ENCODE measurements at places on chromosomes 6 and 20.
A peak's percentile ranks its signal among the peaks of the same experiment; 100 is the strongest.

DNA sequence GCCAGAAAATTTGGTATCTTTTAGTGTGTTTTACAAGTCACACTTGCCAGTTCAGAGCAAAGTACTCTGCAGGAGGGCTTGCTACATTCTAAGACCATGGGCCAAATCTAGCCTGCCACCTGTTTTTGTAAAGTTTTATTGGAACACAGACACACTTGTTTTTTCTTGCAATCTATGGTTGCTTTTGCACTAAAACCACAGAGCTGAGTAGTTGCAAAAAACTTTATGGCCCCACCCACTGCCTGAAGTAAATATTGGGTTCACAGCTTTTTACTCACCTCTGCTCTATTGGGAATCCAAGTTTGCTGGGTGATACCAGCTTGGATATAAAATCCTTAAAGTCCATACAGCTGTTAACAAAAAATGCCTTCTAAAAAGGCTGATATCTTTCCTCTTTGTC is 109.0 kb downstream of the ZFP64 start:
- DNase-seq, result no peak

DNA sequence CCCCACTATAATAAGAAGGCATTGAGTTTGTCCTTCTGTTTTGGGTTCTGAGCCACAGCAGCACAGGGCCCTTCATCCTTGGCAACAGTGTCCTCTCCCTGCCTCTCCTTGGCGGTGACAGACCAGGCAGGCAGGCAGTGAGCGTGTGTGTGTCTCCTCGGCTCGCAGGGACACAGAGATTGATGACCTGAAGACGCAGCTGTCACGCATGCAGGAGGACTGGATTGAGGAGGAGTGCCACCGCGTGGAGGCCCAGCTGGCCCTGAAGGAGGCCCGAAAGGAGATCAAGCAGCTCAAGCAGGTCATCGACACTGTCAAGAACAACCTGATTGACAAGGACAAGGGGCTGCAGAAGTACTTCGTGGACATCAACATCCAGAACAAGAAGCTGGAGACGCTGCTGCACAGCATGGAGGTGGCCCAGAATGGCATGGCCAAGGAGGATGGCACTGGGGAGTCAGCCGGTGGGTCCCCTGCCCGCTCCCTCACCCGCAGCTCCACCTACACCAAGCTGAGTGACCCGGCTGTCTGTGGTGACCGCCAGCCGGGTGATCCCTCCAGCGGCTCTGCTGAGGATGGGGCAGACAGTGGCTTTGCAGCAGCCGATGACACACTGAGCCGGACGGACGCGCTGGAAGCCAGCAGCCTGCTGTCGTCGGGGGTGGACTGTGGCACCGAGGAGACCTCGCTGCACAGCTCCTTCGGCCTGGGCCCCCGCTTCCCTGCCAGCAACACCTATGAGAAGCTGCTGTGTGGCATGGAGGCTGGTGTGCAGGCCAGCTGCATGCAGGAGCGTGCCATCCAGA is 24.0 kb downstream of the SDCBP2 start:
- DNase-seq, result no peak

DNA sequence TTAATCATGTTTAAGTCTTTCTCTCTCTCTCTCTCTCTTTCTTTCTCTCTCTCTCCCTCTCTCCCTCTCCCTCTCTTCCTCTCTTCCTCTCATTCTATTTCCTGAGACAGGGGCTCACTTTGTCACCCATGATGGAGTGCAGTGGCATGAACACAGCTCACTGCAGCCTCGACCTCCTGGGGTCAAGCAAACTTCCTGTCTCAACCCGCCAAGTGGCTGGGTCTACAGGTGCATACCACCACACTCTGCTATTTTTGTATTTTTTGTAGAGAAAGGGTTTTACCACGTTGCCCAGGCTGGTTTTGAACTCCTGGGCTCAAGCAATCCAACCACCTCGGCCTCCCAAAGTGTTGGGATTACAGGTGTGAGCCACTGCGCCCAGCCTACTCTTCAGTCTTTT is 15.7 kb upstream of the RPS10 start:
- no peak for DNase-seq

- no peak for DNase-seq
These were observed 2.0 kb downstream of the QRSL1 start for GRCh38 chr6:106631346-106631745.

- no peak for DNase-seq
These were observed 309.8 kb downstream of the GRIK2 start for GRCh38 chr6:101703311-101703710.

DNA sequence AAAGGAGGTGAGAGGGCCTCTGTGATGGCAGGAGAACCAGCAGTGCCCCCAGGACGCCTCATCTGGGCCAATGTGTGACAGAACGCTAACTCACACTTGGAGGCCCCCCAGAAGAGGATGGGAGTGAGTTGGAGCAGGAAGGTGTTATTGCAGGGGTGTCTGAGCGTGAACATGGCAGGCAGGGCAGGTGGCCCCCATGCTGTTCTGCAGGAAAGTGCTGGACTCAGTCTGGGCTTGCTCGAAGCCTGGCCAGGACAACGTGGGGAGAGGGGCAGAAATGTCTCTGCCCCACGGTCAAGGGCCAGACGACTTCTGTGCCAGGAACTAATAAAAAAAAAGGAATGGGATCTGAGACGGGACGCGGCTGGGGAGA is 931 bp upstream of the EBF4 start:
- DNase-seq, result no peak

DNA sequence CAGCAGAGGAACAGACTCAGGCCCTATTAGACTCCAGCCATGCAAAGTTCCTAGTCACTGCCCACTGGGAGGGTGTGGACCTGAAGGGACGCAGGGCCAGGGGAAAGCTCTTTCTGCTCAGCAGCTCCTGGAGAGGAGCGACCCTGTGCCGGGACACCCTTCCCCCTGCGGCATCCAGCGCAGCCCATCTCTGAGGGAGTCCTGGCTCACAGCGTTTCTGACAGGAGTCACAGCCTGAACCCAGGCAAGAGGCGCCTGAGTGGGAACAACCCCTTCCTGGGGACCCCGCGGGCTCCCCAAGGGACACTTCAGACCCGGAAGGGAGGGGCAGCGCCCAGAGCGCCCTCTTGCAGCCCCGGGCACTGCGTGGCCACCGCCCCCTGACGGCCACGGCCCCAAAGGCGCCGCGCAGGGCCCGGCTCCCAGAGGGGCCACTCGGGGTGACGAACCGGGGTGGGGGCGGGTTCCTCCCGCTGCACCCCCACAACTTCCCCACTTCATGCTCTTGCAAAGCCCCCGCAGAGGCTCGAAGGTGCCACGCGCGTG is 862 bp downstream of the UCKL1 start:
- peak; percentile 80 for DNase-seq

- DNase-seq, result peak; percentile 15
These were observed 962 bp downstream of the DDX27 start for GRCh38 chr20:49219924-49220831.

GRCh38 chr6:161575523-161576254 is 301.8 kb upstream of the AGPAT4 start:
- no peak for DNase-seq

DNA sequence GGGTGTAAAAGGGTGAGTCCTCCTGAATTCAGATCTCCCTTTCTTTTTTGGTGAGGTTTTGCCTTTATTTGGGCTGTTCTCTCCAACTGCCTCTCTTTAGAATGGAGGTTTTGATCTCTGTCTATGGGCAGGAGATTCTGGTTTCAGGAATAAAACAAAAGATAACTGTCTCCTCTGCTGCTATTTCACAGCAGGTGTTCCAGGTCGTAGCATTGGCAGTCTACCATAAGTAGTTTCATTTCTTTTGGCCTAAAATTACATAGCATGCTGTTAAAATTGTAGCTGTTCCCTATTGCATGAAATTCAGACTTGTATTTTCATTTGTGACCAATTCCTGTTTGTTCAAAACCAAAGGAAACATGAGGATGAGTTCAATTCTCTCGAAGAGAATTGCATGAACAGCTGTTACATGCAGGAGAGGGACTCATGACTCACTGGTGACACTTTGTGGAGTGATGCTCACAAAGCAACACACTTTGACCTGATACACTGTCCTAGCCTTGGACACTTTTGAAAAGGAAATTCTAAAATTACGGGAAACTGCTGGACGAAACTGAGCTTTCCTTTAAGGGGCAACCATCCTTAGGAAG is 76.8 kb upstream of the SIRPG start:
- peak; percentile 62 for DNase-seq

GRCh38 chr6:104541411-104541810 is 318.3 kb downstream of the HACE1 start:
- no peak for DNase-seq

DNA sequence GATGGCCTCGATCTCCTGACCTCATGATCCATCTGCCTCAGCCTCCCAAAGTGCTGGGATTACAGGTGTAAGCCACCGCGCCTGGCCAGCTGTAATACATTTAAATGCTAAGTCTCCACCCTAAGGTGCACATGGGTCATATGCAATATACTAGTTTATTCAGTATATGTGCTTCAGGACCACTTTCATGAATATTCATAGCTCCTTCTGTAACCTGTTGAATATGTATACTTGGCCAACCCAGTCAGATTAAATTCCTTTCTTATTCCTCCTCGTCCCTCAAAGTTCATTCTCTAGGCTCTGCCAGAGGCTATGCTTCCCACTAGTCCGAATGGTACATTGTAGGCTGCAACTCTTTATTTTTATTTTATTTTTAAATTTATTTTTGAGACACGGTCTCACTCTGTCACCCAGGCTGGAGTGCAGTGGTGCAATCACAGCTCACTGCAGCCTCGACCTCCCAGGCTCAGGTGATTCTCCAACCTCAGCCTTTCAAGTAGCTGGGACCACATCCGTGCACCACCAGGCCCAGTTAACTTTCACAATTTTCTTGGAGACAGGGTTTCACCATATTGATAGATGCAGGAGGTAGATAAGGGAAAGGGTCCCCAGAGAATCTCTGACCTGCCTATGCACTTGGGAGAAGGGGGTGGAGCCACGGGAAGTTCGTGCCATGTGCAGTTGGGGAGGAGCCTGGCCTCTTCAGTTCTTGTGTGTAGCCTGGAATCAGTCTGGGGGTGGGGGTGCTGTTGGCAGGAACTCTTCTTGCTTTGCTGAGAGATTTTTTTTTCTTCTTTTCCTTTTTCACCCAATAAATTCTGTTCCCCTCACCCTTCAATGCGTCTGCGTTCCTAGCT is 41.3 kb upstream of the DDR1 start:
- DNase-seq, result no peak

GRCh38 chr6:106549521-106549920 is 79.8 kb downstream of the RTN4IP1 start:
- DNase-seq, result no peak

DNA sequence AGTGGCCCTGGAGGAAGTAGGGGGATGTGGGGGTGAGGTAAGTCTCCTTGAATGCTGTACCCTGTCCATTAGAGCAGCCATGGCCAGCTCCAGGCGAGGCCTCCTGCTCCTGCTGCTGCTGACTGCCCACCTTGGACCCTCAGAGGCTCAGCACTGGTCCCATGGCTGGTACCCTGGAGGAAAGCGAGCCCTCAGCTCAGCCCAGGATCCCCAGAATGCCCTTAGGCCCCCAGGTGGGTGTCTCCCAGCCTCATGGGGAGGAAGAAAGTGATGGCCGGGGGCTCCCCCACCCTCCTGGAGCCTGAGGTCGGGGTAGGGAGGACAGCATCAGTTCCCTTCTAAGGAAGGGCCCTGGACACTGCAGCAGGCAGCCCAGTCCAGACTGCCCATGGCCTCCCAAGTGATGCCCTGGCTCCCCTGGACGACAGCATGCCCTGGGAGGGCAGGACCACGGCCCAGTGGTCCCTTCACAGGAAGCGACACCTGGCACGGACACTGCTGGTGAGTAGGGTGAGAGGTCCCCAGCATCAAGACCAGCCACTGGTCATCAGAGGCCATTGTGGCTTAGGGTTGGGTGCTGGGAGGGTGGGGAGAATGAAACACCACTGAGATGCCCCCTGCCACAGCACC is 1.0 kb downstream of the GNRH2 start:
- no peak for DNase-seq

DNA sequence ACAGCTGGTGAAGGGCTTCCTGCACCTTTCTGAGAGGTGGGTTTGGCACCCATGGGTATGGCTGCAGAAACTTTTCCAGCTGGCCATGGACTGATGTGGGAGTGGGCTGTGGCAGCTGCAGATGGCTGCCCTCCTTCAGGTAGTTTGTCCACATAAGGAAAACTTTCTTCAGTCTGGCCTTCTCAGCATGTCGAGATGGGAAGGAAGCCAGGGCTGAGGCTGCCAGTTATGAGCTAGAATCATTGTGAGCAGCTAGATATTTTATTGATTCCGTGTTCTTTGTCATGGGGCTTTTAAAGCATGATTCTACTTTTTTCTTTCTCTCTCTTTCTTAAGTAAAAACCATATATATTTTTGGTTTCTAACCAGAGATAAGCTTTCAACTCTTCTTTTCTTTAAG is 16.6 kb downstream of the NKX2-4 start:
- DNase-seq, result no peak

DNA sequence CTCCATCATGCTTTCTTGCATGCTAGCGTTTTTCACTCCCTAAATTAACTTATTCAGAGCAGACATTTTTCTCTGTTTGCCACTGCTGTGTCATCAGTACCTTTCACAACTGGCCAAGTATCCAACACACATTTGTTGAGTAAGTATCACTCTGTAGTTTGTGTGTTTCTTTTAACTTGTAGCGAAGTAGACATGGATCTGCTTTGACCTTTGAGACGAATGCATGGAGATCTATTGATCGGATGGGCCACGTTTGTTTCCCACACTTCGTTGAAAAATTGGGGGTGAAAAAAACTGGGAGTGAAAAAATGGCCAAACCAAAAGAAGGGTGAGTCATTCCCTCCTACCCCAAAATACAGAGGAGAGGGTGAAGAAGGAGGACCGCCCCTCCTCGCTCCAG is 12.9 kb upstream of the SLC9A8 start:
- no peak for DNase-seq

- DNase-seq, result no peak
These were observed 153.0 kb downstream of the SOBP start for GRCh38 chr6:107642861-107643328.

GRCh38 chr20:53142225-53143127 is 170.3 kb downstream of the TSHZ2 start:
- DNase-seq, result no peak

DNA sequence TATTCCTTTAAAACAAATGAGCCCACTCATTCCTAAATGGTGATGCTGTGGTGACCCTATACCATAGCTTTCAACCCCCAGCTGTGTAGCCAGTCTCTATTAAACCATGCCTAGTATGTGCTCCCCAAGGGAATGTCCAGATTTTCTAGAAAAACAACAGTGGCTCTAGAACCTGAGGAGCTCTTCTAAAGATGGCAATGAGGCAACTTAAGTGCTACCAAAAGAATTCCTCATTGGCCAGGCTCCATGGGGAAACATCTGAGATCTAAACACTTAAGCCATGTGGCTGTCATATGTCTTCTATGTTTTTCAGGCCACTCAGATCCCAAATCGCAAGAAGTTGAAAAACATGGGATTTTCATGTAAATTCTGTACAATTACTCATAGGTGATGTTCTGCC is 191.0 kb downstream of the TPBG start:
- DNase-seq, result no peak

DNA sequence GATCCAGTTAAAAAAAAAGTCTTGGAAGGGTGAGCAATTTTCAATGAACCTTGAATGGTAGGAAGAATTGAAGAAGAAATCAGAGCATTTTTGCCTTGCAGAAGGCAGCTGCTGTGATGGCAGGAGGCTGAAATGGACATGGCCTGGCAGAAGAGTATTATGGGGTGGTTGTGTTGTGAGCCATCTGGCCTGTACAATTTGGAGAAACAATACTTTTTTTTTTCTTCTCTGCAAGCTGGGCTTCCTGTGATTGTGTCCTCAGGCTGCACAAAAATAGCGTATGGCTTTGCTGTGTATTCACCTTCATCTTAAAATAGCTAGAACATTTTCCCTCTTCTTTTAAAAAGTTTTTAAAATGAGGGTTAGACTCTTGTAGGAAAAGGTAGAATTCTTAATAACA is 21.4 kb downstream of the SYCP2L start:
- DNase-seq, result no peak

GRCh38 chr6:149852180-149852579 is 12.0 kb downstream of the LRP11 start:
- DNase-seq, result no peak

- DNase-seq, result no peak
These were observed 230.8 kb downstream of the LRFN2 start for GRCh38 chr6:40356242-40356910.

All from GM20000 (cell line).